ENCODE measurements at places on chromosomes 3 and 15.

DNA sequence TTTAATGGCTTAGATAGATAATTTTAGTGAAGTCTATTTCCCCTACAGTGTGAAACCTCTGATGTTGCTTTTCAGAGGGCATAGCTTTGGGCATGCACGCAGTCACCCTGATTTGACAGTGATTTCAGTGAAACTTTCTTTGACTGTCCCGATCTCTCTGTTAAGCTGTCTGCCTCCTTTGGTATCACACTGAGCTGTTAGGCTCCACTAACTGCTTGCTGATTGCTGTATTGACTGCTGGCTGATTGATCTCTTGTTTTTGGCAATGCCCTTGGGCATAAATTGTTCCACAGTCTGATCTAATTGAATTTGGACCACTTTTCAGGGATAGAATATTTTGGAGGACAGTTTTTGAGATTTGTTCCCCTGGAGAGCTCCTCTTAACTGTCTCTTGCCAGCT is 68.5 kb upstream of the CCDC54 start:
- DNase-seq, result no peak

DNA sequence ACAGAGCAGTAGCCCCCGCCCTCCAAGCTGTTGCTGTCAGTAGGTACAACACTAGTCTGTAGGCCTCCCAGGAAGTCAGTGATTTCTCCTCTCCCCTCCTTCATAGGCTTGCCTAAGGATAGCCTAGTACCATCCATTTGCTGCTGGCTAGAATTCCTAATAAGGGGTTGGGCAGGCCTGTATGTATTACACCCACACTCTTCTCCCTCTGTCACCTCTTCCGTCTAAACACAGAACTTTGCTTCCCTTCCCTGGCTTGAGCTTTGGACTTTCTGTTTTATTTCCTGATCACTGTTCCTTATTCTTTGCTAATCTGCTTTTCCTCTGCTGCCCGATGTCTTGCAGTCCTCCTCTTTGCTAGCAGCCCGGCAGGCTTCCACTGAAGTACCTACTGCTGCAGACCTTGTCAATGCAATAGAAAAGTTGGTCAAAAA is 93.4 kb upstream of the UMPS start:
- DNase-seq, result no peak

DNA sequence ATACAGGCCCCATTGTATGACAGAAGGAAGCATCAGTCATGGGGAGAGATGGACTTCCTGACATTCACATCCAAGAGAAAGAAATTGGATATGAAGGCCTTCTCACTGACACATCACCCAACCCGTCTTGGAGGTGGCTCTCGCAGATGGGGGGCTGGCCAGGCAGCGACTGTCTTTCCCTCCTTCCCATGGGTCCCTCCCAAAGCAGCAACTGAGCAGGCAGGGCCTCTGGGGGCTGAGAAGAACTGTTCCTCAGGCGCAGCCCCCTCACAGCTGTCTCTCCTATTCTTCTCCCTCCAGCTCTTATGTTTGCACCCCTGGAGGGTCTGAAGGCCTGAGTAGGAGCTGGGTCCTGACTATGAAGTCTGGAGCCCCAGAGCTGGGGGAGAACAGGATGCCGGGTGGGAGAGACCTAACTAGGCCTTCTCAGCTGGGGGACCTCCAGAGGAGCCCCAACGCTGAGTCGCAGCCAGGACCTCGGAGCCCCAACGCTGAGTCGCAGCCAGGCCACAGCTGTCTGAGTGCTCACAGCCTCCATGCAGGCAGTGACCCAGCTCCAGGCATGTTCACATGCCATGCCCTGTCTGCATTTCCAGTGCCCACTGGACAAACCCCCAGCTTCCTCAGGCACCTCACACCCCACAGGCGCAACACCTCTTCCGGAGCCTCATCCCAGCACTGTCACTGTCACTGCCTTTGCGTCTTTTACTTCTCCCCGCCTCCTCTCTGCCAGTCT is 29.6 kb downstream of the UMPS start:
- DNase-seq, result no peak

GRCh38 chr3:122947738-122948137 is 79.8 kb downstream of the SEMA5B start:
- no peak for DNase-seq

- DNase-seq, result peak; percentile 6
Observed at GRCh38 chr3:40290396-40290795, 19.1 kb upstream of the EIF1B start.

DNA sequence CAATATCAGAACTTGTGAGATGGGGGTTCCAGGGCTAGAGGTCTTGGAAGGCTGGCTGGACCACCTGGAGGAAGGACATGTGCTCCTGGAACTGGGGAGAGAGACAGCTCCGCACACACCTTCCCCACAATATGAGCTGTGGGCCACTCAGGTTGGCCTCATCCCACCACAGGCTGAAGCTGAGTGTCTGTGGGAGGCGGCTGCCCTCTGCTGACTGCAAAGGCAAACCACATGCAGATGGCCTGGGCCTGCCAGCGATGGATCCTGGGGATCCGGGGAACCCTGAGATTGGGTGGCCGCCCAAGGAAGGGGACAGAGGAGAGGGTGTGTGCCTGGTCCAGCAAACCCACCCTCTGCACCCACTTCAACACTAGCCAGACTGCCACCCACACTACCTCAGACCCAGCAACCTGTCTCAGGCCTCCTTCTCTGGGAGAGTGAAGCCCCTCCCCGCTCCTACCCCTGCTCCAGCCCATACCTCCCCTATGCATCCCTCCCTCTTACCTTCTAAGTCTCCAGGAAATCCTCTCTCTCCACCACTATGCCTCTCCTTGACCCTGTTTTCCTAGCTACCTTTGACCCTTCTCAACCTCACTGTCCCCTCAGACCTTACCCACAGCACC is 44.8 kb downstream of the CYP11A1 start:
- DNase-seq, result peak; percentile 44

DNA sequence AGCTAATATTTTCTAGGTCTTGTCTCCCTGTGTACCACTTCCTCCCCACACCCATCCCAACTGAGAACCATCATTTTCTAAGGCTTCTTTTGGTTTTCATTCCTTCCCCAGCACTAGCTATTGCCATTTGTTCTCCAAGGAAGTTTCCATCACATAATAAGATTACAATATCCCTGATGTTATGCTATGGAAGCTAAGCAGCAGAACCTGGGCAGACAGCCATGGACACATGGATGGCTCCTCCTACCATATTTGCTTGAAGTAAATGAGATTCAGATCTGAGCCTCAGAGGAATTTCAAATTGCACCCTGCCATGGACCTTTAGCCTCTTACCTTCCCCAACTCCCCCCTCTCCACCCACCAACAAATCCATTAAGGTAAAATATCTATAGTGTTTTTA is 31.5 kb downstream of the GASK1A start:
- no peak for DNase-seq

- no peak for DNase-seq
Observed at GRCh38 chr15:77540312-77541060, 92.2 kb downstream of the LINGO1 start.

- no peak for DNase-seq
Observed at GRCh38 chr3:159913712-159914414, 74.8 kb upstream of the IL12A start.

- no peak for DNase-seq
Observed at GRCh38 chr3:77348244-77348855, 308.5 kb downstream of the ROBO2 start.

DNA sequence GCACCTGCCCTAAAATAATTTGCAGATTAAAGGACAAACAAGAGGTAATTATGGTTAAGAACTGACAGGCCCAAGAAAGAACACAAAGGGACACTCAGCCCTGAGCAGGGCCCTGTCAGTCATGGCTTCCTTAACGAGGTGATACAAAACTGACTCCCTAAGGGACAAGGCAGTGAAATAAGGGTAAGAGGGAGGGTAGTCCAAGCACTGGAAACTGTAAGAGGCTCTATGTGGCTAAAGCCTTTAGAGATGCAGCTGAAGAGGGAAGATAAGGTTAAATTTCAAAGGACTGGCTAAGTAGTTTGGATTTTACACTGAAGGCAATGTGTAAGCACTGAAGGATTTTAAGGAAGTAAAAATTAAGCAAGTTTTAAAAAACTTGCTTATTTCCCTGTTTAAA is 3.9 kb downstream of the ATR start:
- DNase-seq, result no peak

- no peak for DNase-seq
Observed at GRCh38 chr3:72594615-72595215, 253.5 kb downstream of the SHQ1 start.

DNA sequence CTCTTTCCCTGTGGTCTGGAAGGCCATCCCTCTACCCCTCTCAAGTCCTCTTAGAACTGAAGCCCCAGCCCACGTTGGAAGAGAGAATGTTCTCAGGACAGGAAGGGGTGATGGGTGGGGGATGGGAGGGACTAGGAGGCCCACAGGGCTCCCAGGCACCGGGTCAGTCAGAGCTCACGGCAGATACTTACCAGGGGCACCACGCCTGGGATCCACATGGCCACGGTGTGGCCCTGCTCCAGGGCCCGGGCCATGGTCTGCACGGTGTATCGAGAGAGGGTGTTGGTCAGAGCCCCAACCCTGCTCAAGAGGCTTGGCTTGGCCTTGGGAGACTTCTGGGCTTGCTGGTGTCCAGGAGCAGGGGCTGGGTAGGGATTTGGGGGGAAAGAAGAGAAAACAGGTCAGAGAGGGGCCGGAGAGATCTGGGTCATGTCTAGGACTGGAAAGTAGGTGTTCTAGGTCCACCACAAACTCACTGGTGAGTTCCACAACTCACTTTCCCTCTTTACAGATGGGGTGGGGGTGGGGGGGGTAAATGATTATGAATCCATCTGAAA is 9.8 kb downstream of the PLIN1 start:
- no peak for DNase-seq

DNA sequence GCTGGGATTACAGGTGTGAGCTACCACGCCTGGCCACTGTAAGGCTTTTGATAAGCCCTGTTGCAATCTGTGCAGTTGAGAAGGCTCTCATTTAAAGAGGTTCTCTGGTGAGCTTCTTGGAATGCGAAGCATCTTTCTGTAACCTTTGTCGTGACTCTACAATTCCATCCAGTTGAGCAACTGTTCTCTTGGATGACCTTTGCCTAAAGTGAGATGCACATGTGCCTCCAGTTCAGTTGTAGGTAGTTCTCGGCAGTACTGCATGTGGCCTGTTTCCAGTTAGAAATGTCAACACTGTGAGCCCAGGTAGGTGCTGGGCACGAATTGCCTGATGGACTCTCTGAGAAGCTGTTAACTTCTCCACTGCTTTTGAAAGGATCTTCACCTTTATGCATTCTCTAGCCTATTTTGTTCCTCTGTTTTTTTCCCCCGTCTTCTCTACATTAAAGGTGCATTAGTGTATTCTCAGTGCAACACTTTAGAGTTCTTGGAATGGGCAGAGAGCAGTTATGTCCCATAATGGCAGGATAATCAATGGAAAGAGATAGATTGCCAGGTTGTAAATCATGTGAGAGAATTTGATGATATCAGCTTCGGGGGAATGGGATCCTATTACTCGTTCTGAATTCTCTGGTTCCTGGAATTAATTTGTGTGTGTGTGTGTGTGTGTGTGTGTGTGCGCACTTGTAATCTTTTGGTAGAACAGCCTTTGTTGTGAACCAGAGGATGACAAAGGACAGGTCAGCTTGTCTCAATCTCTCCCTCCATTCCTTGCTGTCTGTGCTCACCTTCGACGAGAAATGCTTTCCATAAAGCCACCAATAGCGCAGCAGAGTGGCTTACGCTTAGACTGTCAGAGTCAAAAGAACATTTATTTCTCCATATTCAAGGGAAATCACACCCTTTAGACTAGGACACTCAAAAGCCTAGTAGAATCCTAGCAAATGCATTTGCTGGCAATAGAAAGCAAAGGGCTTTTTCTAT is 51.1 kb downstream of the PTPRG start:
- DNase-seq, result no peak

GRCh38 chr3:184598574-184598927 is 37.0 kb downstream of the EPHB3 start:
- no peak for DNase-seq

- peak; percentile 76 for DNase-seq
Observed at GRCh38 chr15:52256366-52256765, 39.2 kb downstream of the MYO5C start.

DNA sequence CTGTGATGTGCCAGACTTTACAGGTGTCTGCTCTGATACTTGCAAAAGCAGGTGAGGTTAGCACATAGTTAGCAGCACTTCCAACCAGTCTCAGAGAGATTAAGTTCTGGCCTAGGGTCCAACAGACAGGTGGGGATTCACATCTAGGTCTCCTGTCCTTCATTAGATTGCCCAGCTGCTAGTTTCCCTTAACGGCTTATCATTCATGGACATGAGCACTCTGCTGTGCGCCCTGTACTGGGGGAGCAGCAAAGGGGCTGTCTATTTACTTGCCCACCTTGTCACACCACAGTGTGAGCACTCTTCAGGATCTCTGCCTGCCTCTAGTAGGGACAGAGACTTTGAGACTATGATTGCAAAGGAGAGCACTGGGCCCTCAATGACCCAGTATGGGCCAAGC is 8.7 kb downstream of the SPSB4 start:
- DNase-seq, result no peak

- DNase-seq, result peak; percentile 18
Observed at GRCh38 chr3:141452045-141452444, 34.8 kb upstream of the RASA2 start.

DNA sequence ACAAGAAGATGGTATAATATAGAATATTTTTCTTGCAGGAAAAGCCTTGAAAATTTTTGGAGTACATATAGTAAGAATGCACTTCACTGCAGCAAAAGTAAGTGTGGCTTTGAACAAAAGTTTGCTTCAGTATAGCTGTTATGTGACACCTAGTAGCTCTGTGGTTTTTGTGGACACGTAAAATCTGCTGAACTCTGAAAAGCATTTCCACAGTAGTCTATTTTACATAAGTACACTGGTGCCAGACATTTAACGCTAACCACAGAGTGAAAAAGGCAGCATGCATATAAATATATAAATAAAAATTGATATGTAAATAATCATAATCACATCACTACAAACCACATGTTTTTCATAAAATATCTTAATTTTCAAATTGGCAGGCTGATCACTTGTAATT is 39.8 kb downstream of the CGGBP1 start:
- DNase-seq, result no peak

- no peak for DNase-seq
Observed at GRCh38 chr3:114328345-114328744, 34.5 kb downstream of the TIGIT start.

- no peak for DNase-seq
Observed at GRCh38 chr15:71231758-71232157, 116.5 kb downstream of the THSD4 start.

DNA sequence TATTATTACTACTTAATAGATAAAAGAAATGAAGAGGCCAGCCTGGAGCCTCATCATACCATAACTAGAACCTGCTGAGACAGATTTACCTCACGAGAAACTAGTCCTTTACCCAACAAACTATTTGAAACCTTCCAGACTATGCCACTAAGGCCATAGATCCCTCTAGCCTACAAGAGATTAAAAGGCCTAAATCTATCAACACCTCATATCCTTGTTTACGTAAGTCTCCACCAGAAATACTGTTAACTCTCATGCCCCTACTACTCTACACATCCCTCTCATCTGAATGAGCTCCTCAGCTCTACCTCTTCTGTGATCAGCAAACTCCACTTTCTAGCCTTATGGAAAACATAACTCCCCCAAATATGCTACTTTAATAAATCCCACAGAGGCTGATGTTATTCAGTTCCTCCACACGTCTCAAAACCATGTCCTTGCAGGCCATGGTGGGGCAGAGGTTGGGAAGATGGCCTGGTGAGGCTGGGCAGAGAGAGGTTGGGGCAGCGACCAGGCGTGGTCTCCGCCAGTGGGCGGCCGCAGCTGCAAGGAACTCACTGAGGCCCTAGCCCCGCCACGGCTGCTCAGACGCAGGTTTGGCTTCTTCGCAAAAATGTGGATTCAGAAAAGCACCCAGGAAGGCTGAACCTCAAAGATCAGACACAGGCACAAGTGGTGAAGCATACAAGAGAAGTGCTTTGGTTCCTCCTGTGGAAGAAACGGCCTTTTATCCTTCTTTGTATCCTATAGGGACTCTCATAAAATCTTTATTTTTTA is 65.8 kb downstream of the GSK3B start:
- DNase-seq, result no peak

Measured in activated CD4-positive, alpha-beta T cell treated with anti-CD3 and anti-CD28 coated beads for 4 hours (primary cell).